ENCODE measurements at places on chromosomes 7 and 10.

GRCh38 chr10:12375076-12375504 lies 25.7 kb downstream of the CAMK1D start:
- no peak for DNase-seq

DNA sequence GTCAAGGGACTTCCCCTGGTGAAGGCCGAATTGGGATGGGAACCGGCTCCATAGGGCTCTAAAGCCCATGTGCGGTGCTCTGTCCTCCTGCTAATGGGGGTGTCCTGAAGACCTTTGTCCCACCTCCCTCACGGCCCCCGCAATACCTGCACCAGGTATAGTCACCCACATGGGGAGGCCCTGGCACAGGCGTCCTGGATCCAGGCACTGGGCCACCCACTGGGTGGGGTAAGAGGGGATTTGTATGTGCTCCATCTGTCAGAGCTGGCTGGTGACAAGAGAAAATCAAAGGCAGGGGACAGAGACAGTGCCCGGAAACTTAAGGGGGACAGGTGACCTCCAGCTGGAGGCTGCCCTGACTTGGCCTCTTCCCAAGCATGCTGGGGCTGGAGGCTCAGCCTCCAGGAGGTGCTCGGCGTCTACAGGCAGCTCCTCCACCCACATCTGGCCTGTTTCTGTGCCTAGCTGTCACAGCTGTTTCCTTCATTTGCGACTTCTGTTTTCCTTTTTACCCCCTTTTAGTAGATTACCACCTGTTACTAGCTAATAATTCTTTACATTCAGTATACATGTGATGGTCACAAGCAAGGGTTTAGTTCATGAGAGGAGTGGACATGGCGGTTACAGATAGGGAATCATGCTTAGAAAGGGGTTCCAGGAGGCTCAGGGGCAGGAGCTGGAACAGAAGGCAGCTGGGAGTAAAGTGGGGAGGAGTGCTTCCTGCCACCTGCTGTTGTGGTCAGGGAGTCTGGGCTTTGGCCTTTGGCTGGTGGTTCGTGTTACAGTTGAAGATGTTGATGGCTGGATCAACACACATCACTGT lies 2.3 kb upstream of the CUZD1 start:
- DNase-seq = no peak

DNA sequence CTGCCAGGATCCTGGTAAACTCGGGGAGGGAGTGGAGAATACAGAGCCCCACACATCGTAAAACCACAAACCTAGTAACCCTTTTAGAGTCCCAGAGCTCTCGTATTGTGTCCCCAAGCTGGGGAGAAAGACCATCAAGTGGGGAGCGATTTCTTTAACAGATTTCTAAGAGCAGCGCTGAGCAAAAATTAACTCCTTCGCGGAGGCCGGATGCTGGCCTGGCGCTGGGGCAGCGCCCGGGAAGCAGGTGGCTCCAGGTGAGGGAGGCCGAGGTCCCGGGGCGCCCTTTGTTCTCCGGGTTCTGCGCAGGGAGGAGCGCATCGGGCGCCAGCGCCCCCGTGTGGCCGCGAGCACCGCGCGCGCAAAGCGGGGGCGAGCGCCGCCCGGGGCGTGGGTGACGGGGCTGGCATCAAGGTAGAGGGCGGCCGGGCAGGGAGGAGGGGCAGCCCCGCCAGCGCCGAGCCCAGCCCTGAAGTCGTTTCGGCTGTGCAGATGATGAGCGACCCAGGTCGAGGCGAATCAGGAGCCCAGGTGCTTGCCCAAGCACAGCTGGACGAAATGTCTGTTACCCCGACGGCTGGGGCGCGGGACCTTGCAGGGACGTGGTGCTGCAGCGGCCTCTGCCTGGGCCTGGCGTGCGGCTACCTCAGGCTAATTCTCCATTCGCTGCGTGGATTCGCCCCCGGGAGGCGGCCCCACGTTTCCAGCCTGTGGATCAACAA lies 10.4 kb upstream of the FGFR2 start:
- peak; percentile 76 for DNase-seq

- no peak for DNase-seq
These were observed 113.6 kb downstream of the RNF32 start for GRCh38 chr7:156754201-156754600.

GRCh38 chr10:60123668-60124067 lies 217.3 kb upstream of the CCDC6 start:
- DNase-seq = no peak

DNA sequence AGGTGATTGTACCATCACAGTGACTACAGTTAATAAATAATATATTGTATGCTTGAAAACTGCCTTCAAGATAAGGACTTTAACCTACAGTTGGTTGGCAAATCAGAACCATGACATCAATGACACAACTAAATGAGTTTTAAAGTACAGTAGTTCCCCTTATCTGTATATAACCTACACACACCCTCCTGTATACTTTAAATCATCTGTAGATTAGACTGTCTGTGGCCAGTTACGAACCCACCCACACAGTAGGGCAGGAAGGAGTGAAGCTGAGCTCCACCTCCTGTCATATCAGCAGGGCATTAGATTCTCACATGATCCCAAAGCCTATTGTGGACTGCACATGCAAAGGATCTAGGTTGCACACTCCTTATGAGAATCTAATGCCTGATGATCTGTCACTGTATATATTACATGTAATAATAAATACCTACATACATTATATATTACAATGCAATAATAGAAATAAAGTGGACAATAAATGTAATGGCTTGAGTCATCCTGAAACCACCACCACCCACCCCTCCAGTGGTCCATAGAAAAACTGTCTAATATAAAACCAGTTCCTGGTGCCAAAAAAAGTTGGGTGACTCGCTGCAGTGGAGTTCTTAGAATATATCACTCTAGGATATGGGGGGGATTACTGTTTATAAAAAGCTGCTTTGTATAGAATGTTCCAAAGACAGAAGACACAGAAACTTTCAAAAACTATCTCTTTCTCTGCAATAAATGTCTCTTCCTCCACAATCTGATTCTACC lies 5.6 kb downstream of the TPK1 start:
- no peak for DNase-seq

DNA sequence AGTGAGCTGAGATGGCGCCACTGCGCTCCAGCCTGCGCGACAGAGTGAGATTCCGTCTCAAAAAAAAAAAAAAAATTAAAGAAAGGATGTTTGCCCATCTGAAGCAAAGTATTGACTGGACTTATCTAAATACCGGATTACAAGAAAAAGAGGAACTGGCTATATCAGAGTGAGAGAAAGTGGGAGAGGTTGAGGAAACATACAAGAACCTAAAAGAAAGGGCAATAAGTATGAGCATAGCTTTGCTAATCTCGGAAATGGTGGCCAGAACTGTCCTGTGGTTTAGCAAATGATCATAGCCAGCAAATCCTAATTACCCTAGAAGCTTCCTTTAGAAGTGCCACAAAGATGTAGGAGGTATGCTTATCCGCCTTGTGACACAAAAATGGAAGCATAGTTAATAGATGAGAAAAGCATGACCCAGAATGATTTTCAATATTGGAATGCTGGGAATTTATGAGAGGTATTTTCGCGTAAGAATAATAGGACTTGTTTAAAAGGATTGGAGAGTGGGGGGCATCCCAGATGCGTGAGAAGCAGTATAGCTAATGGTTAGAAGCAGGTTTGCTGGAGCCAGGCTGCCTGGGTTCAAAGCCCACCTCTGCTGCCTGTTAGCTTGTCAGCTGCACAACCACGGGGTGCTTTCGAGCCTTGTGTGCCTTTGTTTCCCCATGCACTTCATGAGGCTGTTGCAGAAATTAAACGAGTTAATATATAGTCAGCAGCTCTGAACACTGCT lies 1.2 kb upstream of the GTPBP4 start:
- DNase-seq = no peak

- DNase-seq = no peak
These were observed 307.6 kb downstream of the GFRA1 start for GRCh38 chr10:115965376-115965775.

- DNase-seq = no peak
These were observed 802 bp upstream of the CDK6 start for GRCh38 chr7:92837000-92837749.

DNA sequence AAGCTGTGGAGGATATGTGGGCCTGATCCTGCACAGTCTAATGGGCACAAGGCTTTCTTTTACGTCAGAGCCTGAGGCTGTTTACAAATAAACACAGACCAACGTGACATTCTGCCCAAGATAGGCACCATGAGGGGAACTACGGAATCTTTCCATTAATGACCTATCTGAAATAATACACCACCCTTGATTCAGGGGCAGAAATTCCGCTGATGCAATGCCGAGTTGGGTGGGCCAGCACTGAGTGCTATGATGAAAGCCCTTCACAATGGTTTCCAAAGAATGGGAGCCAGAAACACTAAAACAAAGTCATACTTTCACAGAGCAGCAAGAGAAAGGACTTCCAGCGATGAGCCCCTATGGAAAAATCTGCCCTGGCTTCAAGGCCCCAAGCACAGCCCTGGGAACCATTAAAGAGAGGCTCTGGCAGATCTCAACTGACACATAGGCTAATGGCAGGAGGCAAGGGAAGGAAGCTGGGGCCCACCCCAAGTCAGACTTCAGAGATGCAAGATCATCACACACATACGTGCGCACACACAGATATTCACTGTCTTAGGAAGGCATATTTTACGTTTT lies 72.2 kb upstream of the DLX6 start:
- no peak for DNase-seq

- no peak for DNase-seq
These were observed 51.4 kb upstream of the EGFR start for GRCh38 chr7:54967377-54967776.

DNA sequence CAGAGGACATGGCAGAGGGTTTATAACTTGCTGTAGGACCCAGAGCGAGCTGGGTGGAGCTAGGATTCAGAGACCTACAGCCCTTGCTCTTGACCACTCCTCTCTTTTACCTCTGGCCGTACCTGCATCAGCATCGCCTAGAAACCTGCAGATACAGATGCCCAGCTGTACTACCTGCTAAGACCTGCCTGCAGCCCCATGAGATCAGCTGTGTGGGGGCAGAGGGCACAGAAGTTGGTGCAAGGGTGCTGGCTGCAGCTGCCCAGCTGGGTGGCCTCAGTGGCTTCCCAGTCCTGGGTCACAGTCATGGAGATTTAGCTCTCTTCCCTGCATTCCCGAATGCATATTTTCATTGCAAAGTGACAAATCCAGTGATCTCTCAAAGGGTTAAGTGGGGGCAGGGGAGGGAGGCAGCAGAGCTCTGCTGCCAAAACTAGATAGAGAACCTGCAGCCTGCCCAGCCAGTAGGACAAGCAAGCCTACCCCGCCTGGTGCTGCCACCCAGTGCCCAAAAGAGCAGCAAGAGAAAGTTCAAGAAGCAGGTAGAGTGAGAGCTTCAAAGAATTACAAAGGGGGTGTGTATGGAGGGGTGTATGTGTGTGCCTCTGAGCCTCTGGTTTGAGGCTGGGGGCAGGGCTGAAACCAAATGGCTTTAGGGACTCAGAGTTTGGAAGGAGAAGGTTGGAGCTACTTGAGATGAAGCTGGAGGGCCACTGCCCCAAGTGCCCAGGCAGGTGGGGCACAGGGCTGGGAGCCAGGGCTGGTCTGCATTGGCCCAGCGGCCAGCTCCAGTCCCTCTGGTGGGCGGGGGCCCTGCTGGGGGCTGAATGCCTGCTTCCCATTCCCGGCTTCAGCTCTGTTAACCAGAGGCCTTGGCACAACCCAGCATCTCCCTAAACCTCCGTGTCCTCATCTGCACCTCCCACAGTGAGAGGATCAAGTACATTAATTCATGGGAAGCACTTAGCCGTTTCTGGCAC lies 6.9 kb downstream of the FAM241B start:
- DNase-seq = peak; percentile 72

DNA sequence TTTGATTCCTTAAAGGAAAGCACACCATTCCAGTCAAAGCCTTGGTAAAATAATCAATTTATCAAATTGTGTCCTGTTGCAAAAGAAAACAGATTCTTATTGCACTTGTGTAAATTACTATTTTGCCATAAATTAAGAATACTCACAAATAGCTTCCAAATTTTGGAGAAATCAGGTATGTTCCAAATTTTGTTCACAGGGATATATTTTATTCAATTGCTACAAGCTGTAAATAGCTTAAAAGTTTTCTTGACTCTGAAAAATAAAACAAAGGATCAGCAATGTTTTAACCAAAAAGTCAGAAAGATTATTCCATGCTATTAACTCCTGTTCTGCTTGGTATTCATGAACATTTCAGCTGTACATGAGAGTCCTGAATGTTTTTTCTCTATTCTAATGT lies 47.4 kb upstream of the CHST3 start:
- DNase-seq = no peak

DNA sequence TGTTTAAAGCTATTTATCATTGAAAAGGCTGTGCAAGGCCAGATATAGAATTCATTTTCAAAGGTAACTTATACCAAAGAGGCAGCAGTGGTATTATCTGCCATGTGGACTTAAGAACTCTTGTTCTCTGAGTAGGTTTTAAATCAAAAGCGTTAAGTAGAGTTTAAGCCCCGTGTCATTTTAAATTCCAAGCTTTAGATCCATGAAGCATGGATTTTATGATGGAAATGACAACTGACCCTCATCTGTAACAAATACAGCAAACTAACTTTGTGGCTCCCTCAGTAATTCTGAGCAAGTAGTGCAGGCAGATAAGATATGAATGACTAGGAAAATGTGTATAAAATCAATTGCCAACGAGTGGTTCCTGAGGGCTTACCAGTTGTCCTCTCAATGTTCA lies 247.0 kb downstream of the WDR11 start:
- DNase-seq = no peak

DNA sequence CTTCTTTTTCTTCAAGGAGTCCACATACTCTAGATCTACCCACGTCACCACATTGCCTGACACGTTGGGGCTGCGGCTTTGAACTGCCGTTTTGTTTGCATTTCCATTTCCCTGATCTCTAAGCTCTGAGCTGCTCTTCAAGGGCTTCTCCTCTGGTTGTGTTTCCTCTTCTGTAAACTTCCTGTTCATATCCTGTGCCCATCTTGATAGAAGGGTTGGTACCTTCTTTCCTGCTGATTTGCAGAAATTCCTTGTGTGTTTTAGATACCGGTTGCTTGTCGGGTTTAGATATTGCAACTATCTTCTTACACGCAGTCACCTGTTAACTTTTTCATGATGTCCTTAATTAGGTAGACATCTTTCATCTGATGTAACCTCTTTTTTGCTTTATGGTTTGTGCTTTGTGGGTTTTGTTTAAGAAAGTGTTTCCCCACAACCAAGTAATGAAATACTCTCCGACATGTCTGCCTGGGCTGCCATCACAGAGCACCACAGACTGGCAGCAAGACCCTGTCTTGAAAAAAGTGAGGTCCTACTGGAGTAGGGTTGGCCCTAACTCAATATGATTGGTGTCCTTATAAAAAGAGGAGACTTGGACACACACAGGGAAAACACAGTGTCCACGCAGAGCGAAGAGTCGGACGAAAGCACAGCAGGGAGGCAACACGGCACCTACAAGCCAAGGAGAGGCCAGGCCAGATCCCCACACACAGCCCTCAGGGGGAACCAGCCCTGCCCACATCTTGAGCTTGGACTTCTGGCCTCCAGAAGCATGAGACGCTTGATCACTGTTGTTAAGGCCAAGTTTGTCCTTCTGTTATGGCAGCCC lies 99.1 kb upstream of the PDGFA start:
- no peak for DNase-seq
